ENCODE measurements at places on chromosomes 16 and 17.

DNA sequence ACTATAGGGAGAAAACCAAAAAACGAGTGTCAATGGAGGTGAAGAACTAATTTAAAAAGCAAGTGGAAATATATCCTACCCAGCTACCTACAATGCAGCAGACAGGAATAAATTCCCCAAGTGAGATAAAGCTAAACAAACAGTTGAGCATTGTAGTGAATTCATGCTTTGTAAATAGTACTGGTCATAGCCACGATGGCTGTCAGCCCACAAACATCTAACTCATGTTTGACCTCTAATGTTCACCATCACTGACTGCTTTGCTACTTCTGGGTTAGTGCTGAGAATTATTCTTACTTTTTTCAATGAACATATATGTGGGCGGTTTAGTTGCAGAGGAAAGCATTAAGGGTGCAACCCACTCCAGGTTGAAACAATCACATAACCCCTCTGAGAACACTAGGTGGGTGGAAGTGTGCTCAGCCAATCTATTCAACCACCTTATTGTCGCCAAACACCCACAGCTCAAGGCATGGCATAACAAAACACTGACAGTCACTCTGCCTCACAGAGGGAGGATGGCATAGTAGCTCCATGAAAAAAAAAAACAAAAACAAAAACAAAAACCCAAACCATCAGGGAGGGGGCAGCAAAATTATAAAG lies 264.1 kb downstream of the ZFHX3 start:
- peak; percentile 52 for DNase-seq

DNA sequence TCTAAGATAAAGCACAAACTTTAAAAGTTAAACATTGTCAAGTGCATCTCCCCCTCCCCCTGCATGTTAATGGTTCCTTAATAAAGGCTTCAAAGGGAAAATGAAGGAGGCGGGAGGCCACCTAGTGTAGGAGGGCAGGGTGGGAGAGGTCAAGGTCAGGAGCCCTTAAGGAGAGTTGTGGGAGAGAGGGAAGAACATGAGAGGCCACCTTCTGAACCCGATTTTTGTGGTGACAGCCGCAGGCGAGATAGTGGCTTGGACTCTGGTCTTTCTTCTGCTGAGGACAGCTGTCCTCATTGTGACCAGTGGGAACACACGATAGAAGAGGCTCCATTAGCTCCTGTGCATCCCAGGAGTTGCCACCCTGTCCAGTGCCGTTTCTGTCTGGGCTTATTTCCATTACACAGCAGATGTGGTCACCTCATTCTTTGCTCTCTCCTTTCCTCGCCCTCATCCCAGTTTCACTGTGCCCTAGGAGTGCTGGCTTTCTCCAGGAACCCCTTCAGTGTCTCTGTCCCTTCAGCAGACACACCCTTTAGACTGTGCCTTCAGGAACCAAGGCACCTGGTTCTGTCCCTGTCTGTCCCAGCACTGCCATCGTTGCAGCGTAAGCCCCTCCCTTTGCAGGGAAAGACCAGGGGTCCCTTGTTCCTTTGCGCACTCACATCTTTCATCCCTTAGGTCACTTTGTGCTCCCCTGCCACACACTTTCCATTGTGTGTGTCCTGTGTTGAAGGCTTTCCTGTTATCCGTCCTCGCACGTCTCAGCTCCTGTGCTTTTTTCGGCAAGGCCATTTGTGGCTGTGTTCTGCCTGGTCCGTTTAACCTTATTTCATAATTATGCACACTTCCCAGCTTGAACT lies 7.5 kb downstream of the SEC14L1 start:
- no peak for DNase-seq

- DNase-seq, result no peak
These were observed 21.9 kb downstream of the KCNJ2 start for GRCh38 chr17:70190959-70191805.

GRCh38 chr16:25988084-25988483 lies 296.3 kb downstream of the HS3ST4 start:
- DNase-seq, result no peak

DNA sequence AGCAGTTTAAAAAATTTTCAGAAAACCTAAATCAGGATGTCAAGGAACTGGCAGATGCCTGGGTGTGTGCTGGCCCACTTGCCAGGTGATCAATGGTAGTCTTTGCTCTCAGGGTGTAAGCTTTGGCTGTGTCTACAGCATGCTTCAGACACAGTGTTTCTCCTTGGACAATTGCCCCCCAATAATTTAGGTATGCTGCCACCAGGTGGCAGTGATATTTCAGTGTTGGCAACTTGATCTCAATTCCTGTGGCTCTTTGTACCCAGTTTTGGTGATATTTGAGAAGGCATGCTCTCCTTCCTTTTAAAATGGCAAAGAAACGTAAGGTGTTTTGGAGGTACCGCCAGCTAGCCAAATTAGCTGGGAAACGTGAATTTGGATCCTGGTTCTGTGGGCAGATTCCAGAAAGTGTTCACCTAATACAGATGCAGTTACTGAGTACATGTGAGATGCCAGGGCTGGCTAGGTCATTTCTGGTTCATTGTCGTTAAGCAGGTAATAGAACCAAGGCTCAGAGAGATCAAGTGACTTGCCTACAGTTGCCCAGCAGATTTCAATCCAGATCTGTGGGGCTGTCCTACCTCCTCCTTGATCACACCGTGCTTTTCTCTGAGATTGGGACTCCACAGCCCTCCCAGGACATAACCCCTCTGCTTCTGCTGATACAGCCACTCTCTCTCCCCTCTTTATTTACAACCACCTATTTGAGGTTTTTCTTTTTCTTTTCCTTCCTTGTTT lies 155.6 kb upstream of the PLCG2 start:
- peak; percentile 36 for DNase-seq

DNA sequence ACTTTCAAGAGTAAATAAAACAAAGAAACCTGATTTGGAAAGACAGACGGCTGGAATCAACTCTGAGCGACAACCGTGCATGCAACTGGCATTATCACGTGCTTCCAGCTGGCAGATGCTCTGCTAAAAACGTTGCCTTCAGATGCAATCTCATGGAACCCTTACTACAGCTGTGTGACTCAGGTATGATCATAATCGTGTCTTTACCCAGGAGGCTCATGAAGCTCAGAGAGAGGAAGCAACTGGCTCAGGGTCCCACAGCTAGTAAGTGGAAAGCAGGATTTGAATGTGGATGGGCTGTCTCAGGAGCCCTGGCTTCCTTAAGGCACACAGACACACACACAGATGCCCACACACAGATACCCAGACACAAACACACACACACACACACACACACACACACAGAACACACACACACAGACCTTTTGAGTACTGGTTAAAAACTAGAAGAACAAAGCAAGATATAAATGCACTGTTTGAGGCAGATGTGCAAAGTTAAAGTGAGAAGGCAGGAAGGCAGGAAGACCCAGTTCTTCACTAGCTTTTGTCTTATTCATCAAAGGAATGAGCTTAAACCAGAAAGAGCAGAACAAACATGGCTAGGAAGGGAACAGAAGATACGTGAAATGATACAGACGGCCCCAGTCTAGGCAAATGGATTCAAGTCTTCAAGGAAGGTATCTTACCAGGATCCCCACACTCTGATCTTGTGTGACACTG lies 275.2 kb downstream of the MAF start:
- DNase-seq, result no peak

- DNase-seq, result peak; percentile 75
These were observed at the start of gene VAT1 for GRCh38 chr17:43021741-43022512. Gene VAT1 (minus strand): TSS chr17:43022385. CDS start chr17:43022322, 63 bp downstream.

GRCh38 chr16:24920568-24920967 lies 74.8 kb downstream of the SLC5A11 start:
- no peak for DNase-seq

- no peak for DNase-seq
These were observed 5.9 kb downstream of the SLC16A5 start for GRCh38 chr17:75093548-75094158.

DNA sequence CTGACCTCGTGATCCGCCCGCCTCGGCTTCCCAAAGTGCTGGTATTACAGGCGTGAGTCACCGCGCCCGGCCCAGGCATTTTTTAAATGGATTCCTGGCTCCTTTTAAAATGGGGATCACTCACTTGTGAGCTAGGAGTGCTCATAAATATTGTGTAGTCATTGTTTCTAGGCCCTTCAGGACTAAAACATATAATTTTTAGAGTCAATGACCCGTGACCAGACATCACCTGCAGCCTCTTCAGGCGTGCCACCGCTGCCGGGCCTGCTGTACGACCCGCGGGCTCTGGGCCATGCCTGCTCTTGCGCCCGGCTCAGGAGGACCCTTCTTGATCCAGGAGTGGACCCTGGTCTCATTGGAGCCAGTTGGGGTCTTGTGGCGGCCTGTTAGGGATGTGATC lies 30.8 kb downstream of the EFCAB5 start:
- no peak for DNase-seq

DNA sequence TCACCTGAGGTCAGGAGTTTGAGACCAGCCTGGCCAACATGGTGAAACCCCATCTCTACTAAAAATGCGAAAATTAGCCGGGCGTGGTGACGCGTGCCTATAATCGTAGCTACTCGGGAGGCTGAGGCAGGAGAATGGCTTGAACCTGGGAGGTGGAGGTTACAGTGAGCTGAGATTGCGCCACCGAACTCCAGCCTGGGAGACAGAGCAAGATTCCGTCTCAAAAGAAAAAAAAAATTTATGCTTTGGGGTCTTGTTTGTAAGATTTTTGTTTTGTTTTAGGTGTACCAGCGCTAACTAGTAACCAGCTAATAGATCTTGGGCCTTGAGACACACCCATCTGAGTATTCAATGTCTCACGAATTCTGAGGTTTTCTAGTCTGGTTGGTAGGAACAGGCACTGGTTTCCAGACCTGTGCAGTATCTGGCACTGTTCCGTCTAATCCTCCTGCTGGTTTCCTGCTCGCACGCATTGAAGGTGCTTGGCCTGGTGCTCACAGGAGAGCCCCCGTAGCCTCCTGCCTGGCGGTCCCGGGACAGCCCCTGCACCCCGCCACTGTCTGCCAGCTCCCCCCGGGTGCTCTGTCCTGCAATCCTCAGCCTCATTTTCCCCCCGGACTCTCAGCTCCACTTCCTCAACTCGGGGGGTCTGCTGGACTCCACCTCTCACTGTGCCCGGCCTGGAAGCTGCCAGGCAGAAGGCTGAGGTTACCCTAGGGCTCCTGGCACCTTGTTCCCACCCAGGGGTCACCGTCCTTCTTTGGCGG lies 10.6 kb upstream of the DUS1L start:
- DNase-seq, result no peak

- DNase-seq, result no peak
These were observed 11.8 kb downstream of the SREBF1 start for GRCh38 chr17:17824783-17825614.

- DNase-seq, result peak; percentile 75
These were observed 632 bp upstream of the RTN4RL1 start for GRCh38 chr17:2025622-2026309.

DNA sequence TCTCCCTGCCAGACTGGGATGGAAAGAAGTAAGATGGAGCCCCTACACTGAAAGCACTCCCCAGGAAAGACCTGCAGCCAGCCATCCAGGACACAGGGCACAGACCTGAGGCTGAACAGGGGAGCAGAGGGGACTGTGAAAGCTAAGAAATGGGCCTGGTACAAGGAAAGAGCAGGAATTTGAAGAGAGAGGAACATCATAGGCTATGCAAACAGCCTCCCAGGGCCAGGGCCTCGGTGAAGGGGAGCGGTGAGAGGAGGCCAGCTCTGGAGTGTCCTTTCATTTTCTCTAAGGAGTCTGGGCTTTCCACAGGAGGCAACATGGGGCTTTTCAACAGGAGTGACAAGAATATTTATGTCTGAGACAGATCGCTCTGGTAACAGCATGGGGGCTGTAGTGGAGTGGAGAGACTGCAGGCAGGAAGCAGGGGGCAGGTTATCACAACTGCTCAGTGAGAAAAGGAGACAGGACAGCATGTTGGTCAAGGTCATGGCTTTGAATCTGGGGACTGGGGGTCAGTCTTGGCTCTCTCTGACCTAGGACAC lies 50.1 kb downstream of the TOM1L2 start:
- no peak for DNase-seq

DNA sequence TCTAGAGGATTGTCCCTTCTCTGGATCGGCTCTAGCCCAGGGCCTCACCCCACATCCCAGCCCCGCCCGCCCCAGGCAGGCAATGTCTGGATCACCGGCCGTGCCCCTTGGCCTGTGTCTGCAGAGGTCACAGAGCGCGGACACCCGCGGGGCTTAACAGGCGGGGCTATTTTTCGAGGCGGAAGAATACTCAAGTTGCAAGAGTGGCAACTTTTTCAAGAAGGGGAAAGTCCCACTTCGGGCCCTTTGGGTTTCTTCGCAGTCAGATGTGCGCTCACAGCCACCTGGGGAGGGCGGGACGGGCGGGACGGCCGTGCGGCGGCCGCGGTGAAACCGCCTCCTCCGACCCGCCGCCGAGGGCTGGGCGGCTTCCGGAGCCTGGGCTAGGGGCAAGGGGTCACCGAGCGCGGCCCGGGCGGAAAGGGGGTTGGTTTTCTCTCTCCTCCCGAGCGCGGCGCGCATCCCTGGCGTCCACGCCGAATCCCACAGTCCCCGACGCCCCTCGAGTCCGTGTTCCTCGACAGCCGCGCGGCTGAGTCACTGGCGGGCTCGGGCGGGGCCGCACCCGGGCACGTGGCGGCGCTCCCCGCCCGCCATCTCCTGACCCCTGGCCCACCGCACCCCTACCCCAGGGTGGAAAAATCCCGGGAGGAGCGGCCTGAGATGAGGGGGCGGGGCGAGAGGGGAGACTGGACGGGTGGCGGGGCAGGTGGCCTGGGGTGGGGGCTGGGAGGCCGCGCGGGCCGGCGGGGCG lies 1.2 kb upstream of the PFN1 start:
- DNase-seq, result peak; percentile 58

- no peak for DNase-seq
These were observed 886.3 kb upstream of the RBFOX1 start for GRCh38 chr16:6446370-6446769.

DNA sequence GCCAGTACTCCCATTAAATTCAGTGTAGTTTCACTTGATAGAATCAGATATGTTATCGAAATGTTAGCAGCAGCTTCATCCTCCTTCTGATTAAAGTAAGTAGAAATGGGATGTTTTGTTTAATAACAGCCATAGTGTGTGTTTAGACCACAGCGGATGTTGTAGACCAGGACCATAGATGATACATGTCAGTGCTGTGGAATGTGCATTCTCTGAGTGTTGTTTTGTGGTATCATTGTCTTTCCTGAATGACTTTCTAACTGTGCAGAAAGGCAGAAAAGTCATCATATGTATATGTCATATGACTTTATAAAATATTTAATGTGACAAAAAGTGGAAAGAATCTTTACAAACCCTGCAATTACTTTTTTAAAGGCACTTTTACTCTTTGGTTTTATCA lies 55.6 kb downstream of the CYLD start:
- DNase-seq, result peak; percentile 12

Measured in foreskin melanocyte (primary cell).